ENCODE measurements at places on chromosomes 11 and 22. TPM values are rescaled to one million over a fixed set of nuclear protein-coding genes. Genes with fewer than 3 reads are reported as not detected.

DNA sequence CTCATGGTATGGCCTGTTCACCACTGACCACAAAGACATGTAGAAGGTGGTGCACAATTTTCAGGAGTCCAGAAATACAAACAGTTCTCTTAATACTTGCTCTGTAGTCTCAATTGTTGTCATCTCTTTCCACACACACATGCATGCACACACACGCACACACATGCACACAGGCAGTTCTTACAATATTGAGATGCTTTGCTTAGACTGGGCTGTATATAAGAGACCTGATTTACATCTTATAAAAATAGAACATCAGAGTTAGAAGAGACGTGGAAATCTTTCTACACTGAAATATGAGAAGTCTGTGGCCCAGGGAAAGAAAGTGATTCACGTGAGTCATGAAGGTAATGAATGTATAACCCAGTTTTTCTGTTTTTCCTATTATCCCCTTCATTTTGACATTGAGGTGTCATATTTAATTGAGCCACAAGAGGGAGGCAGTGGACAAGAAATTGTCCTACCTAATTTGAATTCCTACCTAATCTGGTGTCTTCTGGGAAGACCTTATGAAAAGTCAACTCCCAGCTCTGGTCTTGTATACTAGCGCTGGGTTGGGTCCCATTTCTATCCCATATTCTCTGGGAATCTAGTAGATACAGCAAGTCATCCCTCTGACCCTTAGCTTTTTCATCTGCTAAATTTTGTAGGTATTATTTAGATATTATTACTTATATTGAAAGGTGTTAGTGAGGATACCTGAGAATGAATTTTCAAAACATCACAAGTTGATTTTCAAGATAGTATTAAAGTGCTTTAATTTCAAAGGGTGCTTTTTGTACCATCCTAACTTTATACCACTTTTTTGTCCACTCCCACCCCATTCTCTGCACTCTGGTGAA, 14.9 kb upstream of the MS4A4A start:
- no peak overlapping the region for H3K27ac ChIP-seq
- DNase-seq, result peak; percentile 42
- no peaks in the 10 kb centered on the region for H3K4me1 ChIP-seq
- H3K36me3 ChIP-seq, result no peaks in the 10 kb centered on the region

DNA sequence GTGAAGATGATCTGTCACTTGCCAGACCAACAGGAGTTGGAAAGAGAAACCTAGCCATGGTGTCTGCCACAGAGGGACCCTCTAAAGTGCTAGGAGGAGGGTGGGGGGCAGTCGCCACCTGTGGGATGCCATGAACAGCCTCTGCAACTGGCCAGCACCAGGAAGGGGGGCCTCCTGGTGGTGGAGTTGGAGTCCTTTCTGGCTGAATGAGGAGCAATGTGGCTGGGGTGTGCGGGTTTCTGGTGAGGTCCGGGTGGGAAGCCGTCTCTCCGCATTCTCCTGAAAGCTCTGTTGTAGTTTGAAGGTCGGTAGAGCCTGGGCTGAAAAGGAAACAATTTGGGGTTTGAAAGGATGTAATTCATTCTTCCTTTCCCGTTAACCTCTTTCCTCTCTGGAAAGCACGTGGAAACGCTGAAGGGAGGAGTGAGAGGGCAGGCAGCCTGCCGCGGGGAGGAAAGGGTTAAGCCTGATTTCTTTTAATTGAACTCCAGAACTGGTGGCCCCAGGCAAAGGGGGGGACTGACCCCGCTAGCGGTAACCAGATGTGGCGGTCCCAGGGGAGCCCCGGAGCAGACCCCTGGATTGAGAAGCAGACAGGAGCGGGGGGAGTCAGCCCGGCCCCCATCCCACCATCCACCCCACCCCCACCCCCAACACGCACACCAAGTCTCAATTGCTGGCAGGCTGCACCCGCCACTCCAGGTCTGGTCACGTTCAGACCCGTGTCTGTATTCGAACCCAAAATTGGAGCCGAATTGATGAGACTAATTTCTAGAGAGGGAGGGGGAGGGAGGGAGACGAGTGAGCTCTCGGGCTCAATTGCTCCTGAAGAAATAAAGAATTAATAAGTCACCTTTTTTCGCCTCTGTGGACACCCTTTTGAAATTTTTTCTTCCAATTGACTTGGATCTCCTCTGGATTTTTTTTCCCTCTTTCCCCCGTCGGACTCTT, 1.8 kb upstream of the FLI1 start:
- peak overlapping the region; percentile 92 for H3K27ac ChIP-seq
- no peaks in the 10 kb centered on the region for H3K36me3 ChIP-seq
- H3K4me1 ChIP-seq, result peaks cover 27% of the 10 kb centered on the region
- peaks cover 1% of the 10 kb centered on the region for H3K27me3 ChIP-seq
- peak overlapping the region; percentile 100 for H3K4me3 ChIP-seq

DNA sequence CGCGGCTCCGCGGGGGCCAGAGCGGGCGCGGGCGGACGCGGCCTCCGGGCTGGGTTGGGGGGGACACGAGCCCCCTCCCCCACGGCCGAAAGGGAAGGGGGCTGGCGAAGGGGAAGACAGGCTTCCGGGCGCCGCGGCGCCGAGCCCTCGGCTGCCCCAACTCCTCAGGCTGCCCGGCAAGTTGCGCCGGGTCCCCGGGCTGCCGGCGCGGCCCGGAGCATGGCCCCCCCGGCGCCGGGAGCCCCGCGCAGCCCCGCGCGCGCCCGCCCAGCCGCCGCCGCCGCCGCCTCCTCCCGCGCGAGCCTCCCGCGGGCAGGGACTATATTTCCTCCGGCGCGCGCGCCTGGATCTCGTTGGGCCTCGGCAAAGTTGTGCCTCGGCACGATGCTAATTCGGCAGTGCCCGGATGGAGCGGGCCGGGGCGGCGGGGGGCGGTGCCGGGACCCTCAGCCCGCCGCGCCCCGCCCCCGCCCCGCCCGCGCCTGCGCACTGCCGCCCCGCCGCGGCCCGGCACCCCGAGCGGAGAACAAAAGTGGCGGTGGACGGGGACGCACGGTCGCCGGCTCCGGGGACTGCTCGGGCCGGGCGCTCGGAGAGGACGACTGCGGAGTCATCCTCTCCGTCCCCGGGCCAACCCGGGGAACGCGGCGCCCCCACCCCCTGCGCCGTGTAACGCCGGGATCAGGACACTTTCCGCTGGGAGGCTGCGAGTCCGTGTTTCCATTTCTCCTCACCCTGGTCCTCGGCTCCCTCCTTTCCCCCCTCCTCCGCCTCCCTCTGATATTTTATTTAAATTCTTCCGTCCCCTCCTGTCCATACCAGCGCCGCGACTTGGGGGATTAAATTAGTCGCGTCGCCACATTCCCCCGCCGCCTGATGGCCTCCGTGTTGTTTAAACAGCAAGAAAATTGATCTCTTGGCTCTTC, at the start of gene PHF21B:
TSS of gene PHF21B (minus strand) at position 400 of the 926 bp plus-strand sequence. CDS start 456 bp downstream, outside the sequence.
- peaks cover 66% of the 10 kb centered on the region for H3K27me3 ChIP-seq
- no peak within 1 kb of the TSS for H3K27ac ChIP-seq
- H3K36me3 ChIP-seq, result no peaks in the 10 kb centered on the region
- H3K4me1 ChIP-seq, result no peaks in the 10 kb centered on the region

DNA sequence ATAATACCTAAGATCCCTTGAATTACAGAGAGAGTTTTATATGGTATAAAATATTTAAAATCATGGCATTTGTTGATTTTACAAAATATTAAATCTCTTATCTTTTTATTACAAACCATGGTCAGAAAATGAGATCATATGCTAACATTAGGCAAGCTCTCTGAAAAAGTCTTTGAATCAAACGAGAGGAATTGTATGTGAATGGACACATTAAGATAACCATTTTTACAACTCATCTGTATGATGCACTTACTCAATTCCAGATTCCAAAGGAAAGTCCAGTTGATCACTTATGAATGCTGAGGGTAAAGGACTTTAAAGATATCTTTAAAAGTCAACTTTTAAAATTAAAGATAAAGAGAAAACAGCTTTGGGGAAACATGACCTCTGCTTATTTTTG, 83.5 kb upstream of the LUZP2 start:
- no peak for DNase-seq
- no peak overlapping the region for H3K4me3 ChIP-seq
- H3K27ac ChIP-seq, result no peak overlapping the region
- no peaks in the 10 kb centered on the region for H3K36me3 ChIP-seq

Gene PTGDR2
- total RNA-seq, result not detected

DNA sequence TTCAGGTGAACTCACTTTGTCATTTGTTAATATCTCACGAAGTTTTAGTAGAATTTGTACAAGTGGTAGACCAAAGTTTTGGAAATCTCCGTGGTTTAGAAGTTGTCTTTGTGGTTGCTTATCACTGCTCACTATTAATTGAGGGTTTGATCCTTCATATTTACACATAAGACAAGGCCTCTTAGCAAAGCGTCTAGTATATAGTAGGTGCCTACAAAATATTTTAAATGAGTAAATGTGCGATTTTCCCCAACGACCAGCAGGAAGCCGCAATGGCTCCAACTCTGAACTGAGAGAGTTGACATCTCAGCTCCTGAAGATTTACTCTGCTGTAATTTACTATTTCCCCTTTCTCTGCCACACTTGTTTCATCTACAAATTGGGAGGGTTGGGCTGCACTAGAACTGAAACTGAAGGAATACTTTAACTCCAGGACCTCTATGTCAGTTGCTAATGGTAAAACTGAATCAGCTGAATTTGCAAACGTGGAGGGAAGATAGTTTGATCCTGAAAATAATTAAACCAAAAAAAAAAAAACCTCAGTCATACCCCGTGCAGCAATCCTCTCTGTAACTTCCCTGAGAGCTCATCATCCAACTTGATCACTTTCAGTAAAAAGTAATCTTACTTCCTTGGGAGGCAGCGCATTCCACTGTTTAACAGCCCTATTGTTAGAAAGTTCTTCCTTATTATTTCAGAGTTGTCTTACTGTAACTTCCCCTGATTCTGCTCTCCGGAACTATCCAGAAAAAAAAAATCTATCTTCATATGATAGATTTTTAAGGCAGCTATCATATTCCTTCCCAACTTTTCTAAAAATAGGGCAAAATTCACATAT, 1.3 kb upstream of the SBF2 start:
- peaks cover 28% of the 10 kb centered on the region for H3K4me1 ChIP-seq
- DNase-seq, result peak; percentile 32
- peak overlapping the region; percentile 90 for H3K27ac ChIP-seq
- no peaks in the 10 kb centered on the region for H3K27me3 ChIP-seq
- H3K4me3 ChIP-seq, result peak overlapping the region; percentile 89
- peaks cover 16% of the 10 kb centered on the region for H3K36me3 ChIP-seq

Gene TSPAN18
- total RNA-seq, result not detected

GRCh38 chr11:134349109-134349801, 17.5 kb downstream of the GLB1L2 start:
- no peak overlapping the region for H3K4me3 ChIP-seq
- DNase-seq, result no peak
- H3K27ac ChIP-seq, result no peak overlapping the region
- no peaks in the 10 kb centered on the region for H3K4me1 ChIP-seq
- H3K27me3 ChIP-seq, result no peaks in the 10 kb centered on the region
- H3K36me3 ChIP-seq, result no peaks in the 10 kb centered on the region

DNA sequence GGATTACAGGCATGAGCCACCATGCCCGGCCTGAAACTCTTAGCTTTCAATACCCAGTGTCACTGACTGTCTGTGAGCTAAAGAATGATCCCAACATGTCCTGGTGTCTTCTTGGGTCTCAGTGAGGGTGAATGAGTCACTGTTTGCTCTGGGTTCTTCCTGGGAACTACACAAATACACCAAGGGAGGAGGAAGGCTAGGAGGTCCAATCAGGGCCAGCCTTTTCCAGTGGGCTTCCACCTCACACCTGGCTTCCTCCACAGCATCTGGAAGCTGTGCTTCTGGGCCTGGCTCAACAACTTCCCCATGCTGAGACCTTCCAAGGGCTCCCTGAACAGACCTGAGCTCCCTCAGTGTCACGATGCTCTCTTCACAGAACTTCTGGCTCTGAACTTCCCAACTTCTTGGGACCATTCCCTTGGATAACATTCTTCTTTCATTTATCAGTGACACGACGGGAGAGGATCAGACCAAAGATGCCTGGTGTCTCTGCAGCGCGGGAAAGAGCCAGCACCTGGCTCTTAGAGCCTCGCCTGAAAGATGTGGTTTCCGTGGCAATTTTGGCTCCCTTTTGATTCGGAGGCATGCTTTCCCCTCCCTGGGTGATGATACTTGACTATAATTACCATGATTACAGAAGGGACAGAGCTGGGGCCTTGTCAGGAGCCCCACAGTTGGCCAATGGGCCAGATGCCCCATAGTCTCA, 22.3 kb upstream of the CHRM4 start:
- no peak overlapping the region for H3K27ac ChIP-seq
- H3K36me3 ChIP-seq, result peaks cover 5% of the 10 kb centered on the region
- DNase-seq, result no peak
- no peak overlapping the region for H3K4me3 ChIP-seq
- H3K27me3 ChIP-seq, result no peaks in the 10 kb centered on the region
- no peaks in the 10 kb centered on the region for H3K4me1 ChIP-seq

DNA sequence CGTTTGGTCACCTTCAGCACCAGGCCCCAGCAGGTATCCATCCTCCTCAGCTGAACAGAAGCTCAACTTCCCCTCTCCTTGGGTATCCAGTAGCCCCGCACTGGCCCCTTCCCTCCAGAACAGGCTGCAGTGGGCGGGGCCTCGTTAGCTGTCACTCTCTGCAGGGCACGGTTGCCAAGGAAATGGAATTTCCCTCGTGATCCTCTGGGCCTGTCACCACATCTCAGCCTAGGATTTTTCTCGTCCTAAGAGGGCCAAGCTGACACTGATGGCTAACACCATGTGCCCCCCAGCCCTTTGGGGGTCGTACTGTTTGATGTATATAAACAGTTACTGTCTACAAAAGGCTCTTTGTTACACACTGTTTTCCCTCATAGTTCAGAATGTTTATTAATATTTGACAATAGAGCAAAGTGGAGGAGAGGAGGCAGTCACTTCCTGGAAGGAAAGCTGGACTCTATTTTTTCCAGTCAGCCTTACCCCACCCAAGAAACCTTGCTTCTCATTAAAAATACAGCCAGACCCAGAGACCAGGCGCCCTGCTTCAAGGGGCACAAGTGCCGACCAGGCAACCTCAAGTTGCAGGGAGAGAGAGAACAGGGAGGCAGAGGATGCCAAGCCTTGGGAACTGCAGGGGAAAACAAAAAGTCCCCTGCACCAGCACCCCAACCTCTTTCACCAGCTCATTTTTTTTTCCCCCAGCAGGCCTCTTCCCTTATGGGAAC, 44.5 kb downstream of the FEZ1 start:
- peaks cover 13% of the 10 kb centered on the region for H3K4me1 ChIP-seq
- H3K27me3 ChIP-seq, result no peaks in the 10 kb centered on the region
- no peak overlapping the region for H3K4me3 ChIP-seq

DNA sequence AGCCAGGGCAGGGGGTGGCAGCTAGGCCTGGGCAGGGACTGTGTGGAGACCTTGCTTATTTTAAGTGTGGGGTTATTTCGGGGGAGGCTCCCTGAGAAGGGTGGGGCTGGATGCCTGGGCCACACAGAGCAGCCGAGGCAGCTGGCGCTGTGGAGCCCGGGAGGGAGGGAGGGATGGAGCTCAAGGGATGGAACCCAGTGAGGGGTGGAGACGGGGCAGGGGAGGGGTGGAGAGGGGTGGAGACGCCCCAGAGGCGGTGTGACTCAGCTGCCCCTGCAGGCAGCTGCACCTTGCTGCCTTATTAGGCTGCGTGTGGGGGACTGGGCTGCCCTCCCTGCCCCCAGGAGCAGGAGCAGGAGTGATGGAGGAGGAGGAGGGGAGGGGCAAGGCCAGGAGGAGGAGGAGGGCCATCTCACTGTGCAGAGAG, 9.8 kb upstream of the TSSC4 start:
- peak; percentile 87 for DNase-seq
- H3K36me3 ChIP-seq, result no peaks in the 10 kb centered on the region
- no peak overlapping the region for H3K4me3 ChIP-seq
- H3K4me1 ChIP-seq, result peaks cover 18% of the 10 kb centered on the region
- no peak overlapping the region for H3K27ac ChIP-seq

Gene HOATZ
- total RNA-seq, result not detected

- no peaks in the 10 kb centered on the region for H3K27me3 ChIP-seq
- no peaks in the 10 kb centered on the region for H3K4me1 ChIP-seq
- H3K36me3 ChIP-seq, result no peaks in the 10 kb centered on the region
- no peak for DNase-seq
- no peak overlapping the region for H3K27ac ChIP-seq
Observed at GRCh38 chr11:24748261-24748660, 251.4 kb downstream of the LUZP2 start.

Gene C1QTNF5
- 27.9 TPM for total RNA-seq

Gene CALCA
- total RNA-seq, result 1.3 TPM
